ENCODE measurements at places on chromosomes 3 and 15. TPM values are rescaled to one million over a fixed set of nuclear protein-coding genes. Genes with fewer than 3 reads are reported as not detected.

DNA sequence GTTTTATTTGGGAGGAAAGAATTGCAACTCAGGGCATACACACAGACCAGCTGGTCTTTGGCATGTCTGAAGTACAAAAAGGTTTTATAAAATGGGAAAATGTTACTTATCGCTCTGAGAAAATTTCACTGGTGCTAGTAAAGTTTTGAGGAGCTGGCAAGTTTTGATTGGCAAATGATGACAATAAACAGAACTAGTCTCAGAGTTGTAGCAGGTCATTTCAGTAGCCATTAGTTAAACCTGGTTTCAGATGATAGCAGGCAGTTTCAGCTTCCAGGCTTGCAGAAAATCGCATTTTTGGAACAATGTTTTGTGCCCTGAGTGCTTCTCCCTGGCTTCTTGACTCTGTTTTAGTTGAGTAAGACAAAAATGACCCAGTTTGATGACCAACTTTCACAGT, 10.7 kb downstream of the B2M start:
- no peak for DNase-seq

GRCh38 chr3:37190667-37191066, 16.3 kb upstream of the LRRFIP2 start:
- no peak for DNase-seq

DNA sequence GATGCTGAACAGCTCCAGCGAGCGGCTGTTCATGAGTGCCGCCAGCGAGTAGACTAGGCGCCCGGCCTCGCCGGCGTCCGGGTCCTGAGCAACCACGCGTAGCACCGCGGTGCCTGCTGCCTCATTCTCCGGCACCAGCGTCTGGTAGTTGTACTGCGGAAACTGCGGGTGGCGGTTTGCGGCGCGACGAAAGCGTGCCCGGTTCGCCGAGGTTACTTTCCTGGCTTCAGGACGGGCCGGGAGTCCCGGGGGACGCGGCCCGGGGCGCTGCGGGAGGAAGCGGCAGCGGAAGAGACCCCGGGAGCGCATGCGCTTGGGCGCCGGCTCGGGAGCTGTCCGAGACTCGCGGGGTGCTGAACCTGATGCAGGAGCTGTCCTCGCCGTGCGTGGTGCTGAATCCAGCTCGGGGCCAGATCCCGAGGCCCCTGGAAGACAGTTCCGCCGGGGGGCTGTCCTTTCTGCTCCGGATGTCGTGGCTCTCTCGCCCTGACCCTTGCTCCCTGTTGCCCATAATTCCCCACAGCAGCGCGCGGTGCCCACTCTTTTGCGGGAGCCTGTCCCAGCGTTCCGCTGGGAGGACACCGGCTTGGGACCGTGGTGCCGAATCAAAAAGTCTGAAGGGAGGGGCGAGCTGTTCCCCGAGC, 1.1 kb downstream of the CELSR3 start:
- DNase-seq, result peak; percentile 41

DNA sequence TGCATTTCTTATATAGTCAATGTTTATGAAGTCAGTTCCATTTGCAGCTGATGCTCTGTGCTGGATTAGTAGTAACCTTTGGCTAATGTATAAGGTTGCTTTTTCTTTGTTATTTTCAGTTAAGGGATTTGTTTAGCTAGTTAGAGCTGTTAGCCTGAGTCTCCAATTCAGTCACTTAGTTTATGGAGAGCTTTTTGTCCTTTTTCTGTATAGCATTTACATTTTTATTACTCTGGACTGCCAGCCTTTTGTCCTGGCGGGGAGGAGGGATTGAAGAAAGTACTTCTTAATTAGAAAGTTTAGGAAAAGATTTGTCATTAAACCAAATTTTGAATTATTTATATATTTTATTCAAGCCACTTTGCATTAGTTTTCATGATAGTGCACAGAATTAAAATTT, 52.0 kb downstream of the DNAJC13 start:
- no peak for DNase-seq

DNA sequence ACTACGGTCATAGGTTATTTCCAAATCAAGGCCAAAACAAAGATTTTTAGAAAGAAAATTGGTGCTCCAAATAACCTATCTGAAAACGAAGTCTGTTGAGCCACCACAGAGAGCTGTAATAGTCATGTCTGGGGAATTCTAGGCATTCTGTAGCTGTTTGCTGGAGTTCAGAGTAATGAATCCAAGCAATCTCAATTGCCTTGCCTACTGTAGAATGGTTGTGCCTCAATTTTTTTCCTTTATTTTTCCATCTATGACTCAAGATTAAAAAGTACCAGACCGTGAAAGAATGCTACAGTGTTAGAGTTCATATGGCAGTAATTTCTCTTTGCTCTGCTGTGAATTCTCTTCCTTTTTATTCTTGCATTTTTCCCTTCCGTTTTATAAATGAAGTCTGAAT, 1007.2 kb upstream of the ALCAM start:
- peak; percentile 87 for DNase-seq

GRCh38 chr3:193821151-193821668, 228.2 kb downstream of the OPA1 start:
- DNase-seq, result no peak

The GOLGA8F gene
- polyA plus RNA-seq, result not detected

The GP9 gene
- polyA plus RNA-seq, result not detected

GRCh38 chr3:45123581-45124269, 22.5 kb downstream of the CDCP1 start:
- peak; percentile 91 for DNase-seq

- no peak for DNase-seq
Observed at GRCh38 chr15:60004009-60004845, at the start of gene FOXB1. Gene FOXB1 (plus strand): TSS chr15:60004311. CDS start chr15:60004964, 653 bp downstream.

GRCh38 chr3:117836296-117836695, 1126.7 kb downstream of the TUSC7 start:
- peak; percentile 24 for DNase-seq

DNA sequence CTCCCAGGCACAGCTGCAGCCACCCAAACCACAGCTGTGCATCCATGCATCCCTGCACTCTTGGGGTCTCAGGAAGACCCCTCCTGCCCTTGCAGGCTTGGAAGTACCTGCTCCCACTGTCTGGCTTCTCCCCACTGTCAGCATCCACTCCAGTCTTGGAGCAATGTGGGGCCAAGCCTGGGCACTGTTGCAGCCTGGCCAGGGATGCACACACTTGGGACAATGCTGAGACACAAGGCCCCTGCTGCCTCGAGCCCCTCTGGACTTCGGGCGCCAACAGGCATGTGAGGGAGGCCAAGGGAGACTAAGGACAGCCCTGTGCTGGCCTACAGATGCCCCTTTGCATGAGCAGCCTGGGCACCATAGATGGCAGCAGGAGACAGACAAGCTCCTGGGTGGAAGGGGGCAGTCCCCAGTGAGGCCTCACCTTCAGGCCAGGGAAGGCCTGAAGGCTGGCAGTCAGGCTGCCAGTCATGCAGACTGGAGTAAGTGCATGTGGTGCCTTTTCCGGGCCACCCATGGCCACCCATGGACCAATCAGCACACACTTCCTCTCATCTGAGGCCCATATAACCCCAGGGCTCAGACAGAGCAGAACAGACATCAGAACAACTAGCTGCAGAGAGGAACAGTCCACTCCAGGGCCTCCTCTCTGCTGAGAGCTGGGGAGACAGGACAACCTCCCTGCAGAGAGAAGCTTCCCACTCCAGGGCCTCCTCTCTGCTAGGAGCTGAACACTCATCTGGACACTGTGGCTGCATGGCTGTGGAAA, 219.0 kb downstream of the VGLL3 start:
- DNase-seq, result no peak

The GLDN gene
- not detected for polyA plus RNA-seq

The GOLGA6L1 gene
- polyA plus RNA-seq, result not detected

The HHATL gene
- not detected for polyA plus RNA-seq
